ENCODE measurements at places on chromosomes 4 and X.

GRCh38 chrX:28854637-28855036, 267.4 kb downstream of the IL1RAPL1 start:
- no peak for DNase-seq

GRCh38 chr4:56575820-56576429, 70.3 kb downstream of the ARL9 start:
- peak; percentile 39 for DNase-seq

- peak; percentile 31 for DNase-seq
Measured at GRCh38 chrX:56728752-56729151, 291 bp upstream of the NBDY start.

GRCh38 chrX:40734971-40735324, 394 bp downstream of the MED14 start:
- no peak for DNase-seq

- peak; percentile 30 for DNase-seq
Measured at GRCh38 chrX:19544693-19545305, 29.5 kb upstream of the MAP3K15 start.

DNA sequence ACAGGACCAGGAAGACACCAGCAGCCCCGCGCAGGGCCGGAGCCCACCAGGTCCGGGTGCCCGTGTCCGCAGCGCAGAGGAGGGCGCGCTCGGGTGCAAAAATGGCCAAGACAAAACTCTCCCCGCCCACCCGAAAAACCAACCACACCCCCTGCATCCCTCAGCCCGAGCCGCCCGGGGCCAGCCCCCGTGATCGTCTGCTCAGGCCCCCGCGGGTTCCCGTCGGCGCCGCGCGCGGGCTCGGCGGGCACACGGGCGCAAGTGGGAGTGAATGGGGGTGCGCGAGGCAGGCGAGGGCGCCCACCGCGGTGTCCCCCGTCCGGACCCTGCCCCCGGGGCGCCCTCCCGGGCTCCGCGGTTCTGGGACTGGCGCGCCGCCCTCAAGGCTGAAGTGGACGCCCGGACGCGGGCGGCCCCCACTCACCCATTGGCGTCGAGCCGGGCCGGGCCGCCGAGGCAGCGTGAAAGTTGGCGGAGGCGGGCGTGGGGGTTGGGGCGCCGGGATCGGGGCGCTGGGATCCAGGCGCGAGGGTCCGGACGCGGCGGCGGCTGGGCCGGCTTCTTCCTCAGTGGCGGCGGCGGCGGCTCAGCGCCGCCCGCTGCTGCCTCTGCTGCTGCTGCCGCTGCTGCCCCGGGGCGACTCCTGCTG, 393 bp downstream of the SH3KBP1 start:
- no peak for DNase-seq

DNA sequence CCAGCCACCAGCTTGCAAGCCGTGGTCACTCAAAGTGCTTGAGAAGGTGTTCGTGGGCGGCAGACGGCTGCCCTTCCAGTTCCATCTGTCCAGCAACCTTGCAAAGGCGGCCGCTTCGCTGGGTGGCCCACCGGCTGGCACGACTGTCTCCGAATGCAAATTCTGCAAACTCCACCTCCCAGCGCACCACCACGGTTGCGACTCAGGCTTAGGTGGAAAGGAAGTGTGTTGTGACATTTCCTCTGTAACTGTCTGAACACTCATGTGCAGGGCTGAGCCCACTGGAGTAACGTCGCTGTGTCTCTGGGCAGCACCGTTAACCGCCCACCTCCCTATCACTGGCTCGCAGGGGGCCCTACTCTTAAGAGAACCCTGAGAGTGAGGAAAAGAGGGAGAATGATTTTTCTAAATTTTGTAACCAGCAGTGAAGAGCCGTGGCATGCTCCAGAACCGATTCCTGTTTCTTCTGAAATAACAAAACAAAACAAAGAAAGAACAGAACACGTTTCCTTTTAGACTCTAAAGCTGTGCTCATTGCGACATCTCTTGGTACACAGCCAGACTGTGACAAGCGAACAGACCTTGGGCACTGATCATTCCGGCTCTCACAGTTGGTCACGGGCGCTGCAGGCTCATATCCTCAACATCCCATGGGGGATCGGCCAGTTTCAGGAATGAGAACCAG, at the start of gene P2RY8:
TSS of gene P2RY8 (minus strand) at position 155 of the 685 bp plus-strand sequence. CDS start 70,627 bp downstream, outside the sequence.
- peak; percentile 92 for DNase-seq

DNA sequence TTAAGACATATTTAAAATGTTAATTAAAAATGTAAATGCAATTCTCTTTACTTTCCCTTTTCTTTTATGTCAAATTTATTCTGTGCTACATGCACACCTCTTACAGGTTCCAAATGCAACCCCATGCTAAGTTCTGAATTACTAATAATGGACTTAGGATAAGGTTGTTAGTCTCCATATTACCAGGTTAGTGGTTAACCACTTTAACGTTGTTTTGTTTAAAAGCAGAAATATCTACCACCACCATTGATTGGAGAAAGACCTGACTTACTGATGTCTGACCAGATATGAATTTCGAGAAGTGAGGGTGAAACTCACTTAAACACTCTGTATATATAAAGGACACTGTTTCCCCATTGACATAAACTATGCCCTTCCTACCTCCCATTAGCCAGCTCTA, 6.9 kb upstream of the TRPC3 start:
- no peak for DNase-seq

- DNase-seq = no peak
Measured at GRCh38 chrX:134551376-134552048, 91.5 kb downstream of the HPRT1 start.

GRCh38 chrX:74291964-74292807, 11.8 kb upstream of the ZCCHC13 start:
- DNase-seq = peak; percentile 87

DNA sequence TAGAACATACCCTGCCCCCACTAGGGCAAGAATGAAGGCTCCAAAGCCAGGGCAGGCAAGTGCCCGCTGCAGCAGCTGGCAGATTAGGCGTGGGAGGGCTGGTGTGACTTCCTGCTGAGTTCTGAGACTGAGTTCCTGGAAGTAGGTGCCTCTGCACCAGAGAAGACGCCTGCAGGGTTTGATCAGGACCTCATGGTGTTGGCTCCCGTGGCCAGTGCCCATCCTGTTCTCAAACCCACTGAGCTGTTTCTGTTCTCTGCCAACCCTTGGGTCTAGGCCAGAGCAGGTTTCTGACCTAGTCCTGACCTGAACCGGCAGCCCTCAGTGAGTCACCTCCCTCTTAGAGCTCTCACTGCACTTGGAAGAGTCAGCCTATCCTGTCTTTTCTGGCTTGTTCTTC, 220.7 kb downstream of the HS6ST2 start:
- DNase-seq = no peak

- DNase-seq = no peak
Measured at GRCh38 chrX:46777971-46778810, 19.3 kb upstream of the SLC9A7 start.

DNA sequence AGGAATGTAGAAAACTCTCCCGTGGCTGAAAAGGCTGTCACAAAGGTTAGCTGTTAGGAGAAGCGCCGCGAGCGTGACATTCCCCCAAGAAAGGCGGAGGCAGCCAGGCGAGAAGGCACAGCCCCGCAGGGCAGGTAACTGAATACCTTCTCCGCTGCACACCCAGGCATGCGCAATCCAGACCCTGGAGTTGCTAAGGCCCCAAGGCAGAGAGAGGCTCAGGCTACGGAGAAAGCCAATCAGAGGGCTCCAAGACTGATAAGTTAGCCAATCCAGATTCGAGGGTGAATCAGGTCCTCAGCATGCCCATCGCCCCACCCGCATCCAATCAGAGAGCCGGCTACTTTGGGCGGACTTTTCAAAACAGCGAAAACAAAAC, 485 bp upstream of the CCNG2 start:
- DNase-seq = peak; percentile 100

- no peak for DNase-seq
Measured at GRCh38 chr4:40254608-40255392, 58.0 kb downstream of the RHOH start.

DNA sequence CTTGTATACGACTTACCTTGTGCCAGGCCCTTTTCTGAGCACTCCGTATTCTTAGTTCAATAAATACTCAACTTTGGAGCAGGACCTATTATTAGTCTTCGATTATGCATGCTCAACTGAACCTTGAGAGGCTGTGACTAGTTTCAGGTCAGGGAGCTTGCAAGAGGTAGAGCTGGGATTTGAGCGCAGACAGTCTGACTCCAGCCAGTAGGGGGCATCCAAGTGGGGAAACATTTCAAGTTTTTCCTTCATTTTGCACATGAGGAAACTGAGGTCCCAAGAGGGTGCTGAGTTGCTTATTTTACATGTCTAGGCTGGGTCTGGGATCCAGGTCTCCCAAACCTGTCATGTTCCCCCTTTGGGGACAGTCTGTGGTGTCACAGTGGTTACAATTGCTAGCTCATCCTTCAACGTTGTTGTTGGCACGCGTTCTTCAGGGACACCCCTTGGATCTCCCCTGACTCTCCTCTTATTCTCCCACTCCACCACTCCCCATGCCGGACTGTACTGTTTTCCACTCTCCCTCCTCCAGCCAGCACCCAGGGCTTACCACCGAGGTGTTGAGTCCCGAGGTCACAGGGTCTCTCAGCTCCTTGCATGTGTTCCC, 6.7 kb upstream of the PRICKLE3 start:
- DNase-seq = peak; percentile 42

DNA sequence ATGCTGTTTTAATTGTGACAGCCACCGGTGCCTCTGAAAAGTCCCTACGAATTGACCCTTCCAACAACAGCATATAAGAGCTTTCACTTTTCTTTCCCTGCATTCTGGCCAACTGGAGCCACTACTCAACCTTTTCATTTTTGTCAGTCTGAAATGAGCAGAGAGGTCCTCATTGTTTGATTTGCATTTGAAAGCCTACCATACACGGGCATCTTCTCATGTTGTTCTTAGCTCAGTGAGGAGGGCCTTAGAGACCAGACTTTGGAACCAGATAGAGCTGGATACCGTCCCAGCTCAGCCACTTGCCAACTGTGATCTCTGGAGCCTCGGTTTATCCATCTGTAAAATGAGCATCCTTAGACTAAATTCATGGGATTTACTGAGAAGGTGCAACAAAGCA, 16.9 kb upstream of the TMSB4X start:
- no peak for DNase-seq

DNA sequence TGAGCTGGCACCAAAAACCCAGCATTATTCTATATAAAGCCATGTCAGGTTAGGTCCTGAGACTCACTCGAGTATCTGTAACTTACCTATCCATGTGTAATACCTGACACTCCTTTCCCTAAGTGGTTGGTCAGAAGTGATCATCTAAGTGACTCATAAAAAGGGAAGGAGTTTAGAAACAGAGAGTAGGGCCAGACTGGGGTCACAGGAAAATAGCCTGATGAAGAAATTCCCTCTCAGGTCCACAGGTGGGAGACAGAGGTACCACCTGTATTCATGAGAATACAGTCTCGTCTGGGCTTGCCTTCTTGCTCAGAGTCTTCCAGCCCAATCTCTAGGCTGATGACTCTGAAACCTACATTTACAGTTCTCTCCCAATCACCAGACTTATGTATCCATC, 161.8 kb upstream of the MAP3K15 start:
- no peak for DNase-seq

GRCh38 chrX:3743801-3744439, 30.5 kb upstream of the PRKX start:
- no peak for DNase-seq

- DNase-seq = no peak
Measured at GRCh38 chr4:59904331-59904730, 1295.8 kb upstream of the ADGRL3 start.

GRCh38 chr4:14646831-14647230, 355.4 kb upstream of the CPEB2 start:
- no peak for DNase-seq

DNA sequence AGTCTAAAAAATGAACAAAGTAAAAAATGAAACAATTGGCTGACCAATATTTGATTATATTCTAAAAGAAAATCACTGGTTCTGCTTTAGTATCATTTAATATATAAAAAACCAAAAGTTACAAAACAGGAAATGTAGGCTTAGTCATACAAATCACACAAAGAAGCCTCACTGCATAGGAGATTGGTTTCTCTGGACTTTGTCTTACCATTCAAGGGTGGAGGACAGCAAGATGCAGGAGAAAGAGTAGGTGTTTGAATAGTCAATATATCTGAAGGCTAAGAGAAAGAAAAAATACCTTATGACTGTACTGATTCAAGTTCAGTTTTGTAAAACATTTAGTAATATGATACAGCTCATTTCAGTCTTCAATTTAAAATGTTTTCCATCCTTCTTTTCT, 28.6 kb upstream of the TAF9B start:
- no peak for DNase-seq

GRCh38 chrX:71225009-71225408, 2.0 kb downstream of the GJB1 start:
- no peak for DNase-seq

DNA sequence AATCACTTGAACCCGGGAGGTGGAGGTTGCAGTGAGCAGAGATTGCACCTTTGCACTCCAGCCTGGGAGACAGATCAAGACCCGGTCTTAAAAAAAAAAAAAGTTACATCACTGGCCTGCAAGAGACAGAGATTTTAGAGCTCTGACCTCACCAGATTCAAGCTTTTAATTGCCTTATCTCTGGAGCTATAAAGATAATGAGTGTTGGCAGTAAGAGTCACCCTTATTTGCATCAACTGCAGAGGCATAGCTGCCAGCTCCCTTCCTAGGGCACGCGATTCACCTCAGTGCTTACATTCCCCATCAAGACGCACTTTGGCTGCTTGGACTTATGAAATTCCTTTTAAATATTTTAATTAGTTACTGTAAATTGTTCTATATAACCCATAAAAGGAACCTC, 12.5 kb upstream of the SPATA4 start:
- no peak for DNase-seq

DNA sequence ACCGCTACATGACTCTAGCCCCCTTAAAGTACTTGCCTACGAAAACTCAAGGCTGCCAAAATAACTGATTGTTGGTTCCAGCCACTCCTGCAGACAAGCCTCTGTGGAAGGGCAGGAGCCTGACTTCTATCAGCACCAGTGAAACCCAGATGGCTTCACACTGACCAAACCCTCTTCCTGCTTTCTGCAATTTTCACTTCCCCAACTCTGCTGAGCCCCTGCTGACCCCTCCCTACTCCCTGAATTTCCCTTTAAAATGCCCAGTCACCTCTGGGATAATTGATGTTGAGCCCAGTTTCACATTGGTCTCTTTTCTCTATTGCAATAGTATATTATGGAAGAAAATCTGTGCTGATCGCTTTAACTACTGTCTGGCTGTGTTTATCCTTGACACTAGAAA, 61.6 kb upstream of the STS start:
- no peak for DNase-seq

DNA sequence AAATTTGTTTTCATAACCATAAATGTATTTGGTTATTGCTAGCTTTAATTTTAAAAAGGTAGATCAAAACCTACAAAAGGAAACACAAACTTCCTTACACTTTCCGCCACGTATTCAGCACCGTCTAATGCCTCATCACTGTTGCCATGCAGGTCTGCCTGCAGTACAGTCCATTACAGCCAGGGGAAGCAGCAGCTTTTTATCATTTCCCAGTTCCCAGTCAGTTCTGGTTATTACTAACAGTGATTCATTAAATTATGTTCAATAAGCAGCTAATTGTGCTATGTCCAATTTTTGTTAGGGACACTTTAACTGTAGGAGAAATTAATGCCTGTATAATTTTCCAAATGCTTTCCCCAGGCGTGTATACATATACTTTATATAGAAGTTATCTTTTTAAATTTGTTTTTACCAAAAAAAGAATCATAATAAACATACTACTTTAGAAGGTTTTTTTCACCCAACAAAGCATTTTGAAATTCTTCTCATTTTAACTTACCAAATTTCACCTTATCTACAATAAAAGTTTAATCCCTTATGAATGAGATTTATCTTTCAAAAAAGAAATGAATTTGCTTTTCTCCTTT, 93.3 kb downstream of the ANXA3 start:
- DNase-seq = peak; percentile 75

Measured in Jurkat, Clone E6-1 (cell line).